Activated CD4-positive, alpha-beta T cell treated with anti-CD3 and anti-CD28 coated beads for 36 hours (primary cell): ENCODE measurements at places on chromosomes 3 and 15. TPM values are rescaled to one million over a fixed set of nuclear protein-coding genes. Genes with fewer than 3 reads are reported as not detected.

The PRRT3 gene
- total RNA-seq, result 8.1 TPM

The SI gene
- total RNA-seq, result not detected

The CFAP161 gene
- not detected for total RNA-seq

The GPR62 gene
- not detected for total RNA-seq

The ROPN1 gene
- total RNA-seq, result not detected

The RLBP1 gene
- not detected for total RNA-seq

The SCN11A gene
- 0.09 TPM for total RNA-seq

- no peaks in the 10 kb centered on the region for H3K27me3 ChIP-seq
- H3K36me3 ChIP-seq, result no peaks in the 10 kb centered on the region
- H3K27ac ChIP-seq, result no peak overlapping the region
Observed at GRCh38 chr3:129051871-129052340, 8.7 kb upstream of the GP9 start.

DNA sequence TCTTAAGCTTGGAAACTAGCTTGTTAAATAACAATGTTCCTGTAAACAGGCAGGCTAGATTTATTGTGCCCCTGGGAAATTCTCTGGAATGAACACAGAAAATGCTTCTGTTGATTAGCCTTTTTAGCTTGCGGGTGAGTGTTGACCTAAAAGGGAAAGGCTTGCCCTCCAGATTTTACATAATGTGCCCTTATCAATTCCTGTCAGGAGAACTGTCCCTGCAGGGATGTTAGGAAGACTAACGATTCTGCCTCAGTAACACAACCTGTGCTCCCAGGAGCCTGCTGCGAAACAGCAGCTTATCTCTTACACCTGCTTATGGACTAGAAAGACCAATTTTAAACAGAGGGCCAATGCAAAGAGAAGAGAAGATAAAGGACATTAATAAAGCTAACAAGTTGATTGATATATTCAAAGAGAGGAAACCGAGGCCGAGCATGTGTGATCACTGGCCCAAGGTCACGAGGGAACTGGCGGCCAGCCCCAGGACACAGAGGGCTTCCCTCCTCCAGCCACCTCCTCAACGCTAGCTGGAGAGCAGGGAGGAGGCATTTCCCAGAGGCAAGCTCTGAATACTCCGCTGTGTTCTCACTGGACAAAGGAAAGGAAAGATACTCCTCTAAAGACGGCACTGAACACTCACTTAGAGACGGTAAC, 48.4 kb upstream of the TJP1 start:
- H3K27me3 ChIP-seq, result peaks cover 18% of the 10 kb centered on the region
- no peaks in the 10 kb centered on the region for H3K36me3 ChIP-seq
- no peak overlapping the region for H3K27ac ChIP-seq
- no peak overlapping the region for H3K4me3 ChIP-seq
- DNase-seq, result no peak
- H3K4me1 ChIP-seq, result no peaks in the 10 kb centered on the region

DNA sequence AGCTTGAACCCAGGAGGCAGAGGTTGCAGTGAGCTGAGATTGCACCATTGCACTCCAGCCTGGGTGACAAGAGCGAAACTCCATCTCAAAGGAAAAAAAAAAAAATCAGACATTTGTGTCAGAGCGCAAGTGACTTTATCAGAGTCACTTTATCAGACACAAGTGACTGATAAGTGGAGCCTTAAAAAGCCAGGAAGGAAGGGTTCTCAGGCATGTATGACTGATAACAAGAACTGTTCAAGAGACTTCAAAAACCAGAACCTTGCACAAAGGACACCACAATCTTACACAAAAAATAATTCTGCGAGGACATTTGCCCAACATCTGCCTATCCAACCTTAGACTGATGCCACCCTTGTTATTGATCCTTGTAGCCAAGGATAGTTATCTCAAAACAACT, 13.3 kb upstream of the CFAP44 start:
- no peak overlapping the region for H3K4me3 ChIP-seq
- H3K27ac ChIP-seq, result no peak overlapping the region
- H3K27me3 ChIP-seq, result no peaks in the 10 kb centered on the region
- peaks cover 3% of the 10 kb centered on the region for H3K4me1 ChIP-seq

DNA sequence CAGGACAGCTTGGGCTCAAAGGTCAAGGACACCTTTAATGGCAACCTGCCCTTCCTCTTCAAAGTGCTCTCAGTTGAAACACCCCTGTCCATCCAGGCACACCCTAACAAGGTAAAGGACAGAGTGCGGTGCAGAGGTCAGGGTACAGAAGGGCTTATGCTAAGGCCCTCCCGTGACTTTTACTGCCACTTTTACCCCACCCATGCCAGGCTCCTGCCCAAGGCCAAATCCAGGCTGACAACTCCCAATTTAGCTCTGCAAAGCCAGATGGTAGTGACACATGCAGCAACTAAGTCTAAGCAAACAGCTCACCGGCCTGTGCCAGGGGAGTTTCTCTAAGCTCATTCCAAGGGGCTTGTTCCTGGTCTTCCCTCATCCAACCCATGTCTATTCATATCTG, 1.6 kb downstream of the MPI start:
- peak overlapping the region; percentile 73 for H3K4me3 ChIP-seq
- H3K27me3 ChIP-seq, result no peaks in the 10 kb centered on the region

- DNase-seq, result no peak
- H3K4me3 ChIP-seq, result no peak overlapping the region
- H3K27ac ChIP-seq, result no peak overlapping the region
- no peaks in the 10 kb centered on the region for H3K36me3 ChIP-seq
Observed at GRCh38 chr3:3556078-3556477, 243.2 kb upstream of the LRRN1 start.

- no peak overlapping the region for H3K4me3 ChIP-seq
- H3K27me3 ChIP-seq, result no peaks in the 10 kb centered on the region
- peaks cover 24% of the 10 kb centered on the region for H3K36me3 ChIP-seq
- DNase-seq, result no peak
- no peaks in the 10 kb centered on the region for H3K4me1 ChIP-seq
- no peak overlapping the region for H3K27ac ChIP-seq
Observed at GRCh38 chr3:171155122-171155700, 128.7 kb upstream of the SLC2A2 start.

GRCh38 chr3:134056464-134056891, 26.8 kb upstream of the SLCO2A1 start:
- no peak for DNase-seq
- H3K4me3 ChIP-seq, result no peak overlapping the region
- H3K4me1 ChIP-seq, result no peaks in the 10 kb centered on the region
- no peaks in the 10 kb centered on the region for H3K27me3 ChIP-seq

- H3K4me1 ChIP-seq, result peaks cover 5% of the 10 kb centered on the region
- H3K27me3 ChIP-seq, result no peaks in the 10 kb centered on the region
- DNase-seq, result no peak
- H3K27ac ChIP-seq, result no peak overlapping the region
- no peaks in the 10 kb centered on the region for H3K36me3 ChIP-seq
- H3K4me3 ChIP-seq, result no peak overlapping the region
Observed at GRCh38 chr3:193028258-193028657, 110.6 kb upstream of the MB21D2 start.

- peaks cover 37% of the 10 kb centered on the region for H3K27me3 ChIP-seq
- H3K4me3 ChIP-seq, result no peak overlapping the region
- H3K36me3 ChIP-seq, result no peaks in the 10 kb centered on the region
- no peak overlapping the region for H3K27ac ChIP-seq
Observed at GRCh38 chr3:127342735-127343134, 54.9 kb upstream of the PRR20G start.

DNA sequence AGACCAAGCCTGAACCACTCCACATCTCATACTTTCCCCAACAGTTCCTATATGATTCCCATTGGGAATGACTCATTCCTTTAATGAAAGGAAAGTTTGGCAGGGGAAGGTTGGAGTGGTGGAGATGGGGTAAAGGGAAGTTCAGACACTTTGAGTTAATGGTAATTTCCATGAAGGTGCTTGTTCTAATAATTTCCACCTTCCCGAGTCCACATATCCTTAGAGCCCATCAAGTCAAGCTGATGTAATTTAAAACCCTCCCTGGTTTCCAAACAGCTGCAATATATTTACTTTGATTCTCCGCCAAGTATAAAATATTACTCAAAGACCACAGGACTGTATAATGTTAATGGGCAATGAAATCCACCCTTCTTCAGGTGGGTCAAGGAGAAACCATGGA, 95.0 kb upstream of the GALNT15 start:
- H3K36me3 ChIP-seq, result peaks cover 3% of the 10 kb centered on the region
- no peak overlapping the region for H3K4me3 ChIP-seq
- H3K27me3 ChIP-seq, result peaks cover 2% of the 10 kb centered on the region
- H3K4me1 ChIP-seq, result no peaks in the 10 kb centered on the region
- no peak overlapping the region for H3K27ac ChIP-seq

DNA sequence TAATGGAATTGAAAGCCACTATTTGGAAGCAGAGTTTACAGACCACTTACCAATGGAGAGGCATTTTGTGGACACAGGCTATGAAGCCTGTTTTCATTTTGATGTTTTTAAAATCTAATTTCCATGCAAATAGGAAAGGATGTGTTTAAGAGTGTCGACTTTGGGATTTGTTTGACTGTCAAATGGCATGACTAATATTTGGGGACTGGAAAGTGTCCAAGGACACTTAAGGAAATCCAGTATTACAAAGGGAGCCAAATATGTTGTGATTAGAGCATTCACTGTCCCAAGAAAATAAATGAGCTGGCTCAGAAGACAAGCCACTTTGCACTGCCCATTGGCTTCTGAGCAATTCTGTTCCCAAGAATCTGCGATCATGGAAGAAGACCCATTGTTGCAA, 34.0 kb upstream of the SLC6A11 start:
- H3K36me3 ChIP-seq, result no peaks in the 10 kb centered on the region
- no peak overlapping the region for H3K27ac ChIP-seq
- no peak for DNase-seq

DNA sequence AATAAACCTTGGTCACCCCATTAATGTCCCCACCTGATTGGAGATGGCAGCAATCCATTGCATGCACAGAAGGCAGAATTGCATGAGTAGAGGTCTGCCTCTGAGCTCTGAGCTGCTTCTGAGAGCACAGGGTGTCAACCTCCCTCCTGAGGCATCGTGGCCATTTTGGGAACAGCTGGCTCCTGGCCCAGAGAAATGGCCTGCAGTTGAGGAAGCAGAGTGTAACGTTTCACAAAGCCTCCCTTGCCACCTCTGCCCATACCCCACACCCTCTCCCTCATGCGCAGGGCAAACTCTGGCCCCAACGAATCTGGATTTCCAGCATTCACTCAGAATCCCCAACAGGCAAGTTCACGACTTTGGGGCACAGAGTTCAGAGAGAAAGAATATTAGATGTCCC, 198.9 kb downstream of the ADAMTS9 start:
- no peaks in the 10 kb centered on the region for H3K4me1 ChIP-seq
- H3K27ac ChIP-seq, result no peak overlapping the region
- no peak for DNase-seq
- H3K36me3 ChIP-seq, result no peaks in the 10 kb centered on the region
- peaks cover 35% of the 10 kb centered on the region for H3K27me3 ChIP-seq

GRCh38 chr3:20375302-20375701, 189.3 kb upstream of the SGO1 start:
- no peaks in the 10 kb centered on the region for H3K4me1 ChIP-seq
- H3K4me3 ChIP-seq, result no peak overlapping the region
- no peaks in the 10 kb centered on the region for H3K36me3 ChIP-seq
- no peaks in the 10 kb centered on the region for H3K27me3 ChIP-seq
- H3K27ac ChIP-seq, result no peak overlapping the region

GRCh38 chr15:83940136-83940535, 286.2 kb downstream of the ADAMTSL3 start:
- H3K27me3 ChIP-seq, result peaks cover 5% of the 10 kb centered on the region
- DNase-seq, result no peak
- no peak overlapping the region for H3K4me3 ChIP-seq
- no peak overlapping the region for H3K27ac ChIP-seq
- H3K36me3 ChIP-seq, result no peaks in the 10 kb centered on the region

GRCh38 chr3:11186771-11187191, 32.5 kb downstream of the HRH1 start:
- peaks cover 9% of the 10 kb centered on the region for H3K27me3 ChIP-seq
- no peaks in the 10 kb centered on the region for H3K4me1 ChIP-seq
- no peak overlapping the region for H3K4me3 ChIP-seq
- no peaks in the 10 kb centered on the region for H3K36me3 ChIP-seq
- no peak for DNase-seq

- H3K36me3 ChIP-seq, result no peaks in the 10 kb centered on the region
- H3K4me1 ChIP-seq, result no peaks in the 10 kb centered on the region
- no peak for DNase-seq
- H3K27me3 ChIP-seq, result no peaks in the 10 kb centered on the region
Observed at GRCh38 chr3:87727783-87728182, 331.0 kb downstream of the CGGBP1 start.

DNA sequence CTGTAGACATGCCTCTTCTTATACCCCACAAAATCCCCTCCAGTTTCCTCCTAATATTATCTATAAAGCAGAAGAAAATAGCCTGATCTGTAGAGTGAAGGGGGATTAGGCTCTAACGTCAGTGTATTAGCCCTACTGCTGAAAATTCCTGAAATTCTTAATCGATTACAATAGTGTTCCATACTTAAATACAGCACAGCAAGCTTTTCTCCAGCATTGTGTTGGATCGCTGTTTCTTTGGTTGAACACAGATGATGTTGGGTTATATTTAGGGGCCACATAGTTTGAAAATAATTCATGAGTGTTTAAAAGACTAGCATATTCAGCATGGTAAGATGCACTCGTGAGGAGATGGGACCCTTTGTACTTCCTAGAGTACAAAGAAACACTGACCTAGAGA, 52.5 kb downstream of the PIAS1 start:
- H3K4me3 ChIP-seq, result no peak overlapping the region
- peaks cover 38% of the 10 kb centered on the region for H3K36me3 ChIP-seq
- no peaks in the 10 kb centered on the region for H3K27me3 ChIP-seq
- DNase-seq, result no peak
- peaks cover 44% of the 10 kb centered on the region for H3K4me1 ChIP-seq

DNA sequence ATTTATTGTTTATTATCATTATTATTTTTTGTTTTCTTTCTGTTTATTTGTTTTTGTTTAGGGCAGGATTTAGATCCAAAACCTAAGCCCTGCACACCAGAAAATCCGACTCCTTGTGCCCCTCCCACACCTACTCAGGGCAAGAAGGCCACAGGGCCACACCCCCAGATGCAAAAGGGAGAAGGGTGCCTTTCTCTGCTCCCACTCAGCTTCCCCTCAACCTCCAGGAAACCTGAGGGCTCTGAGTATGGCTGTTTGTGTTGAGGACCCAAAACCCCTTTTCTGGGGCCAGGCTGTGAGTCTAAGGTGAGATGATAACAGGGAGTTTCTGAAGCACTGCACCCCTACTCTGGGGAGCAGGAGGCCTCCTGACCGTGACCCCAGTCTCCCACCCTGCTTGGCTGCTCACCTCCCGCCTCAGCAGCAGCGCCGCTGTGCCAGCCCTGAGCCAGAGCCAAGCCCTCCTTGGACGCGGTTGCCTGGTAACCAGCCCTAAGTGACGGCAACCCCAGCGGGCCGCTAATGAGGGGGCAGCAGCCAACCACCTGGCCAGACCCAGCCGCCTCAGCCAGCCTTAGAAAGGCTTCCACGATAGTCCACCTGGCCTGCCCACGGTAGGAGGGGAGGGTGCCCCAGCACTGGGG, 6.4 kb upstream of the C15orf39 start:
- no peaks in the 10 kb centered on the region for H3K36me3 ChIP-seq
- no peak for DNase-seq
- H3K4me1 ChIP-seq, result peaks cover 7% of the 10 kb centered on the region
- H3K27ac ChIP-seq, result no peak overlapping the region
- H3K4me3 ChIP-seq, result no peak overlapping the region
